ENCODE measurements at places on chromosomes 5 and 9.

DNA sequence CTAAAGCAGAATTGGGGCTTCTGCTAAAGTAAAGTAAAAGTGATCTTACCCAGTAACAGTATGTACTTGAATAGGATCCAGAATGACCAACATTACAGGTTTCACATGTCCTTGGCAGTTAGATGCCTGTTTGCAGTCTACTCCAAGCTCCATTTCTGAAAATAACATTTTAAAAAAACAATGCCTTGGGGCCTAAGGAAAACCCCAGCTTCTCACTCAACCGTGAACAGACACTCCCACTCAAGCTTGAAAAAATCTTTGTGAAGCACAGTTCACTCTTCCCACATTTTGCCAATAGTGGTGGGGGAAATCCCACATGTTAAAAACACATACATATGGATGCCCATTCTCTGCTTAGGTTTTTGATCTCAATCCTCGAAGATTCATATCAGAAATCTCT lies 304.1 kb downstream of the ARRDC3 start:
- DNase-seq = no peak

- no peak for DNase-seq
These were observed 12.1 kb upstream of the PSD2 start for GRCh38 chr5:139783436-139783965.

- no peak for DNase-seq
These were observed 97.9 kb upstream of the MAP3K1 start for GRCh38 chr5:56717253-56717987.

GRCh38 chr5:174608631-174609097 lies 115.7 kb upstream of the MSX2 start:
- no peak for DNase-seq

DNA sequence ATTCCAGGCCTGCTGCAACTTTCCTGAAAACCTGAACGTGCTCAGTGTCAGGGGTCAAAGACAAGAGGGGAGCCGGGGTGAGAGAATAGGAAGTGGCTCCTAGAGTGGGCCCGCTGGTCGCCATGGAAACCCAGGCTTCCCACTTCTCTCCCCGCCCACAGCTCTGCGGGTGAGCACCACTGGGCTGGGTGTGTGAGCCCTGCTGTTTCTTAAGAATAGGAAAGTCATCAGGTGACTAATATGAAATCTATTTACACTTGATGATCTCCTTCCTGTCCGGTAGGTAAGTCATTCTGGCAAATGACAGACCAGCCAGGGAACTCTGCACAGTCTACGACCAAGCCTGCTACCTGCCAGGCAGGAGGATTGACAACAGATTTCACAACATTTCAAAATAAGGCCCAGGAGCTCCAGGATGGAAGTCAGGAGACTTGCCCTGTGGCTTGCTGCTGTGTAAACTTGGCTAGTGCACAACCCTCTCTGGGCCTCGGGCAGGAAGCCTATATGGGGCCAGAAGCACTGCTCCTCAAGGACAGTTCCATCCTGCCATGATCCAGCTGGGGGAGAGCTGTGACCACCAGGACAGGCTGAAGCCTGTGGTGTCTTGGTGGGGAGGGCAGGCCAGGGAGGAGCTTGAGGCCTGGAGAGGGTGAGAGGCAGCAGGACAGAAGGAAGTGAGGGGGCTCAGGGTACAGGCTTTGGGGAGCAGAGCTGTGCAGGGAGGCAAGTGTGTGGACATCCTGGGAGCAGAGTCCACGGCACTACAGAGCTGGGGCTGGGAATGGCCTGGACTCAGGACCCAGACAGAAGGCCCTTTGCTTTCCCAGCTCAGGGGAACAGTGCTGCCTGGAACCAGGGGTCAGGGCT lies 60.6 kb downstream of the SHB start:
- DNase-seq = no peak

- DNase-seq = no peak
These were observed 5.9 kb upstream of the FBXL17 start for GRCh38 chr5:108387758-108388157.

DNA sequence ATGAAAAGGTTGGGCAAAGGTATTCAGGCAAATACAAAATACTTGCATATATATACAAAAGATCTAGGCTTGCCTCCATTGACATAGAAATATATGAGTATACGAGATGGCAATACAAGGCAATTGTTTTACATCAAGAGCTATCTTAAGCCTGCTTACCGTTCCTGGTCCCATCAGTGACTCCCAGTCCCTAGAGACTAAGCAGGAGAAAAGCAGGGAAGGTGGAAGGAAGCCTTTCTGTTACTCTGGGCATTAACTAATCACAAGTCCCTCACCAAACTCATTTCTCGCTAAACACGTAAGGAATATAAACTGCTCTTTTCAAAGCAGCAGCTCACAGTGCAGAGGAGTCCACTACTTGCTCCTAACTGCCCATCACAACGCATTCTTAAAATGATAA lies 125.2 kb downstream of the ZNF608 start:
- no peak for DNase-seq
